ENCODE measurements at places on chromosomes 11 and 22.

- DNase-seq = no peak
Measured at GRCh38 chr11:78603792-78604191, 29.1 kb upstream of the NARS2 start.

GRCh38 chr11:1531449-1532013, 40.5 kb downstream of the DUSP8 start:
- peak; percentile 47 for DNase-seq

DNA sequence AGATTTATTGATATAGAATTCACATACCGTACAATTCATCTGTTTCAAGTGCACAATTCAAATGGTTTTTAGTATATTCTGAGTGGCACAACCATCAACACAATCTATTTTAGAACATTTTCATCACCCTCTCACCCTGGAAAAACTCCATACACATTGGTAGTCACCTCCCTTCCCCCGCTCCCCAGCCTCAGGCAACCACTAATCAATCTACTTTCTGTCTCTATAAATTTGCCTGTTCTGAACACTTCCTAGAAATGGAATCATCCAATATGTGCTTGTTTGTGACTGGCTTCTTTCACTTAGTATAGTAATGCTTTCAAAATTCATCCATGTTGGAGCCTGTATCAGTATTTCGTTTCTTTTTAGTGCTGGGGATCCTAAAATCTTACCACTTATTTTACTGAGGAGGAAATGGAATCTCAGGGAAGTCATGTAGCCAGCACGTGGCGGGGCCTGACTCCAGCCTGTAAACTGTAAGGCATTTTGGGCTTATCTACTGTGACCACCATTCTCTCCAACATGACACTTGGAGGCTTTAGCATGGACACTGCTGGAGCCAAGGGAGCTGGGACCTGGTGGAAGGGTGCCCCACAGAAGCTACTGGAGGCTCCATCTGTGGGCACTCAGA, 905 bp upstream of the UCP3 start:
- DNase-seq = no peak

DNA sequence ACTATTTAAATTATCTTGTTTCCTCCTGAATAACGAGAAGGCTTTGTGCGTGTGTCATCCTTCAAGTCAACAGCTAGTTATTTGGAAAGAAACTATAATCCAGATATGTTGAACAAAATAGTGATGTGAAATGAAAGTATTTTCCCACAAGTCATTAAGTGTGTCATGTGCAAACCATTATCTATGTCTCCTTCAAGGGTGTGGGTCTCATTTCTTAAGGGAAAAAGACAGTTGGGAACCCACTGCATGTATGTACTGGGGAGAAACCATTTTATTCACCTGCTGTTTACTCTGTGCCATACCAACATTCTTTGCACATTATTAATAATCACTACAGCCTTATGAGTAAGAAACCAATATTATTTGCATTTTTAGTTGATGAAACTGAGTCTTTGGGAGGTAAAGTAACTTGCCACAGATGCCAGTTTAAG, 145.3 kb upstream of the CTSC start:
- no peak for DNase-seq

- peak; percentile 86 for DNase-seq
Measured at GRCh38 chr22:17570851-17571631, 7.7 kb downstream of the SLC25A18 start.

- no peak for DNase-seq
Measured at GRCh38 chr11:131924457-131925201, 554.2 kb downstream of the NTM start.

- DNase-seq = peak; percentile 20
Measured at GRCh38 chr22:26550498-26551033, 38.3 kb upstream of the TFIP11 start.

DNA sequence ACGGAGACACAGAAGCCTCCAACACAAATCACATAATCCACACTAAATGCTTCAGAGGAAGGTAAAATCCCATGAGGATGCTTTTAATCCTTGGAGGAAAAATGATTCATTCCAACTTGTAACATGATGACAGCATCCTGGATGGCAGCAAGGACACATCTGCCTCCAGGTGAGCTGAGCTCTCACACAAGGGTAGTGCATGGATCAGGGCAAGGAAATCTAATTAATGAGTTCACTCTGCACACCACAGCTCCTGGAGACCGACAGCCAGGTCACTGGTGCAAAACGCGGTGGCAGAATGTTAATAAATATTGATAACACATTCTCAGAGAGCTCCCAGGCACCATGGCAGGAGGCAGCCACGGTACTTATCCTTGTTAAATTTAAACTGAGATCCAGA, 40.3 kb upstream of the CYP2D6 start:
- DNase-seq = peak; percentile 22

GRCh38 chr11:72026090-72026489, 27.4 kb downstream of the IL18BP start:
- no peak for DNase-seq

DNA sequence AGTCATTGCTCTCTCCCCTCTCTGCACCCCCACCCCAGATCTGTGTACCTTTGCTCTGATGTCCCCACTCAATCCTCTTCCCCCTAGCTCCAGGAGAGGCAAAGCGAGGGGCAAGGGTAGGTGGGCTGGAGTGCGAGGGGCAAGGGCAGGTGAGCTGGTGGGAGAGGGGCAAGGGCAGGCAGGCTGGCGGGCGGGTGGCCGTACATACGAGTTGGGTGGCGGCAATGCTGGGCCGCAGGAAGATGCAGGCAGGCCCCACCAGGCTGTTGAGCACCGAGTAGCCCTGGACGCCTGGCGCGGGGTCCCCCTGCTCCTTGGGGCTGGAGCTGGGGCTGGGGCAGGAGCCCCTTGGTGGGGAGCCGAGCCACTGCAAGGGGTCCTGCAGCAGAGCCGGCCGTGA, 908 bp downstream of the CABP2 start:
- no peak for DNase-seq

- peak; percentile 63 for DNase-seq
Measured at GRCh38 chr22:37166675-37167066, 17.0 kb upstream of the IL2RB start.

- DNase-seq = no peak
Measured at GRCh38 chr11:40797981-40798380, 661.5 kb downstream of the LRRC4C start.

DNA sequence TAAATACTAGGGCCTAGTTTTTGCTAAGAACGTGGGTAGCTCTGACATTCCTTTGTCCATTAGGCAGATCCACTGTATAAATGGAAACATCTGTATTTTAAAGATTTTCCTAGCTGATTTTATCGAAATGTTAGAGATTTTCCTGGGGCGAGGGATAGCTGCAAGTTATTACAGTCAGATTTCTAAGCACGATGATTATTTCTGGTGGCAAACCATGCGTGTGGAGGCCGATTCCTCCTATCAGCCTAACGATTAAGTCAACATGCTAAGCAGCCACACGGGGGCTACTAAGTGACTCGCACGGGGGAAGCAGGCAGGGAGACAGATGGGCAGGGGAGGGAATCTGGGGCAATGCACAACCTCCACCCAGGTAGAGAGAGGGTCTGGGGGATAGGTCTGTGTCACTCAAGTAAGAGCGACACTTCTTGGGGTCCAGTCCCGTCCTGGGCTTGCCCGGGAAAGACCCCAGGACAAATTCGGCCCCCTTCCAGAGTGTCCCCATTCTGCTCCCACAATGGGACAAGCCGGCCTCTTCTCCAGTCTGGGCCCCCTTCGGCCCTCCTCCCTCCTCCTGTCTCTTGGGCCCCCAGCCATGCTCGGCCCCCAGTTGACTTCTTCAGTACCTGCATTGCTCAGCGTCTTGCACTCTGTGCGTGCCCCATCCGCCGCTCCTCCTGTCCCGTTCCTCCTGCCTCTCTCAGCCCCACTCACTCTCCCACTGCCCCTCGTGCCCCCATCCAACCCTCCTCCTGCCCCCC, 571 bp downstream of the C11orf24 start:
- DNase-seq = peak; percentile 41

- DNase-seq = no peak
Measured at GRCh38 chr11:36053862-36054261, 110.0 kb downstream of the LDLRAD3 start.

DNA sequence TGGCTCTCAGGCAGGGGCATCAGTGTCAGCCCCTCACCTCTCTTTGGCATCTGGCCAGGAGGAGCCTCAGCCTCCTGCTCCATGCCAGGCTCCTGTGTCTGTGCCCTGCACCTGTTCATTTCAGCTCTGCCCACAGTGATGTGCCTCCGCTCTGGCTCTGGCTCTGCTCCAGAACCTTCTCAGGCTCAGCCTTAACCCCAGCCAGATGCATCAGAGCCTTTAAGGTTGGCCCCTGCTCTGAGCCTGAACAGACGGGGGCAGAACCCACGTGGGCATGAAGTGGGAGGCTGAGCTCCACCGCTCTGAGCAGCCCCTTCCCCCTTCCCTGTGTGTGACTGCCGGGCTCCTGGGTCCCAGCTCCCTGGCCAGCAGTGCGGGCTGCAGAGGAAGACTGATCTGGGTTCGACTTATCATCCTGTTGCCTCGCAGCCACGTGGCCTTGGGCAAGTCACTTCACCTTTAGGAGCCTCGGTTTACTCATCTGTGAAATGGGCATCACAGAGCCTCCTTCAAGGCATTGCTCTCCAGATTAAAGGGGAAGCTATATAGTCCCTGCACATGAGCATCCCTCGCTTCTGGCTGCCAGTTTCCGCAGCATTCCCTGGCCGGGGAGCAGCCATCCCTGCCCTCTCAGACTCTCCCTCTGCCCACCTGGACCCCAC, 44.7 kb upstream of the RTL6 start:
- no peak for DNase-seq

DNA sequence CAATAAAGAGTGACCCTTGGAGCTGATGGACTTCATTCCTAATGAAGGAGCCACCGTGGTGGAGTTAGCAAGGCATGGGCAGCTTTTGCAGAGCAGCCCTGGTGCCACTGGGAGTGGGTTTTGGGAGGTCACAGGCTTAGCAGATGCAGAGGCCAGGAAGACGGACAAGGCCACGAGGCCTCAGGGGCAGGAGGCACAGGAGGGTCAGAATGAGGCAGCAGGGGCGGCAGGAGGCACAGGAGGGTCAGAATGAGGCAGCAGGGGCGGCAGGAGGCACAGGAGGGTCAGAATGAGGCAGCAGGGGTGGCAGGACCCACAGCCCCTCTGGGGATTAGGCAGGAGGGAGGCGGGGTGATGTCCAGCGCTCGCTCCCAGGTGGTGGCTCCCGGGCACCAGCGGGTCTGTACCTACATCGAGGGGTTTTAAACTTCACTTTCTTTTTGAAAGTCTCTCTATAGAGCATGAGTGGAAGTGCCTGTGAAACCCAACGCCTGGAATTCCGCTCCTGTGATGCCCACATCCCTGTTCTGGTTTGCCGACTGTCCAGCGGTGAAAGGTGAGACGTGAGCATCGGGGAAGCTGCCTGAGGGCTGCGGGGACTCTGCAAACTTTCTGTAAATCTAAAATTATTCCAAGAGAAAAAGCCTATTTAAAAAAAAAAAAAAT, 521.6 kb downstream of the BRD1 start:
- no peak for DNase-seq

- no peak for DNase-seq
Measured at GRCh38 chr11:34339149-34340064, 18.4 kb downstream of the ABTB2 start.

GRCh38 chr11:129247135-129247534, 55.0 kb upstream of the ARHGAP32 start:
- no peak for DNase-seq

DNA sequence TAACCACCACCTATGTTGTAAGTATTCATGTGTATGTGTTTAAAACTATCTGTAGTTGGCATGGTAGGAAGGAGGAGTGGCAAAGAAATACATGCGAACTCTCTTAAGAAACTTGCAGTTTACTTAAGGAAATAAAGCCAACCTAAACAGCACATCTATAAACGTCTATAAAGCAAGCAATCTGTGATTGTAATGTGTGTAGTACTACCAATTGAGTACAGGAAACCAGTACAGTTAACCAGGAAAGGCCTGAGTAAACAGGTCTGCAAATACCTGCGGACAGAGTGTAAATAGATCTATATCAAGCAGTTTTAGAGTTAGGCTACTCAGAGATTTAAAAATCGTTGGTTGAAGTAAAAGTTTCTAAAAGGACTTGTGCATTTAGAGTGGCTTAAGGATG, 59.5 kb upstream of the AMOTL1 start:
- DNase-seq = no peak

- no peak for DNase-seq
Measured at GRCh38 chr11:113282898-113283437, 31.4 kb upstream of the TTC12 start.

DNA sequence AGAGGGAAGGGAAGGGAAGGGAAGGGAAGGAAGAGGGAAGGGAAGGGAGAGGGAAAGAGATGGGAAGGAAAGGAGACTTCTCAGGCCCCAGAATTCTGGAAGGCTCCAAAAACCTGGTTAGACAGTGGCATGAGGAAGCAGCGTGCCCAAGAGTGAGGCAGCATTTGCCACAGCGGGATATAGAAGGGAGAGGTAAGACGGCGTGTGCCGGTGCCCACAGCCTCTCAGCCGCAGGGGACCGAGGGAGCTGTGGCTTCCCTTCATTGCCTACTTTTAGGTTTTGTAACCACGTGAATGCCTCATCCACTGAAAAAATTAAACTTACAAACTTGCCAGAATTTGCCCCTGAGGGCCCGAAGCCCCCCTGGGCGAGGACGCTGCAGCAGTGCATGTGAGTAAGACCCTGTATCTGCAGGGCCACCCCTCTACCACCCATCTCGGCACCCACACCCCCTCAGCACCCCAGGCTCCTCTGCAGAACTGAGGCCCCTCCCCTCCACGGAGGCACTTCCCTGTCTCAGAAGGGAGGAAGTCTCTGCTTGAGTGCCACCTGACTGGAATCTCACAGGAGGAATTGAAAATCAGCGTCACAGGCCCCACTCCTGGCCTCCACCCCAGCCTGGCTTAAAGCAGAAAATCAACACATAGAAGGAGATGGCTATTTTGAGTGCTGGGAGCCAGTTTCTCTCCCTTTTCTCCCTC, 58.1 kb downstream of the LINC01488 start:
- DNase-seq = peak; percentile 55

- no peak for DNase-seq
Measured at GRCh38 chr11:41102471-41102870, 357.0 kb downstream of the LRRC4C start.

GRCh38 chr22:36585841-36586240, 56.9 kb upstream of the EIF3D start:
- no peak for DNase-seq

GRCh38 chr22:25395468-25395867, 169.0 kb upstream of the GRK3 start:
- DNase-seq = no peak

- no peak for DNase-seq
Measured at GRCh38 chr11:100890789-100891188, 203.7 kb downstream of the ARHGAP42 start.

DNA sequence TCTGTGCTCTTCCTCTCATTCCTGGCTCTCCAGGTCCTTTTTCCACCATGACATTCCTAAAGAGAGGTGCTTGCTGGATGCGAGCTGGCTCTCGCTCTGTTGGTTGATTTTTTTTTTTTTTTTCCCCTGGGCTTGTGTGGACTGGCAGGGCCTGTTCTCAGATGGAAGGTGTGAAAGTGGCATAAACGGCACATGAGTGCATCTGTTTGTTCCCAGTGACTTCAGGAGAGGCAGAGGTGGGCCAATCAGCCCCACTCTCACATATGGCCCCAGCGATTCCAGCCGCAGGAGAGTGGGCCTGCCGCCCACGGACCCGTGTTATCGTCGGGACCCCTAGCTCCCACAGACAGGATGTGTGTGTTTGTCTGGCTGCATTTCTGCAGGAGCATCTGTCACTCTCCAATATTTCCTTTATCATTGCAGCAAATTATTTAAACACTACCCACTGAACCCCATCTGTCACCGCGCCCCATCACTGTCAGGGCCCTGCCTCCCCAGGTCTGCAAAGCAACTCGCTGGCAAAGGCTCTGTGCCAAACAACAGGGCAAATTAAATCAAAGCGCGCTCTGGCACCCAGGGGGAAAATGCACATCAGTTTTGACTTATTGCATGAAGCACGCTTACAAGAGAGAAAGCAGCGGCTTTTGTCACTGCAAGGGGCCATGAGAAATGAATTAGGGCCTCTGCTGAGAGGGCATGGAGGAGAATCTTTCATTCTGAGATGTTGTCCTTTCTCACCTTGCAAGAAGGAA, 886.3 kb downstream of the NTM start:
- DNase-seq = no peak
